ENCODE measurements at places on chromosomes 5 and 9.

DNA sequence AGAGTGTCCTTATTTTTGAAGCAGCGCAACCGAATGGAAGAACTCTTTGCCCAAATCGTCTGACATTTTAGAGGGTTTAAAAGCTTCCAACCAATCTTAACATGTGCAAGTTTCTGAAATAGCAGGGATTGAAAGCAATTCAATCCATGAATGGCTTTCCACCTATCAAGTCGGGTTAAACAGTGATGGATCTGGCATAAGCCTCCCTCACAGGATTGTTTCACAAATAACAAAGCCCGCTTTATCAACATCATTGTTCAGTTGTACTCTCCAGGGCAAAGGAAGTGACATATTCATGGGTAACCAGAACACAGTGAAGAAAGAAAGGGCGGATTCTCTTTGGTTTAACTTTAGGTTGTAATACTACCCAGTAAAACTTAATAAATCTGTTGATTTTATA lies 497.3 kb downstream of the MTRR start:
- DNase-seq: peak; percentile 60

- DNase-seq: no peak
Observed at GRCh38 chr5:145628525-145628924, 206.6 kb downstream of the PRELID2 start.

DNA sequence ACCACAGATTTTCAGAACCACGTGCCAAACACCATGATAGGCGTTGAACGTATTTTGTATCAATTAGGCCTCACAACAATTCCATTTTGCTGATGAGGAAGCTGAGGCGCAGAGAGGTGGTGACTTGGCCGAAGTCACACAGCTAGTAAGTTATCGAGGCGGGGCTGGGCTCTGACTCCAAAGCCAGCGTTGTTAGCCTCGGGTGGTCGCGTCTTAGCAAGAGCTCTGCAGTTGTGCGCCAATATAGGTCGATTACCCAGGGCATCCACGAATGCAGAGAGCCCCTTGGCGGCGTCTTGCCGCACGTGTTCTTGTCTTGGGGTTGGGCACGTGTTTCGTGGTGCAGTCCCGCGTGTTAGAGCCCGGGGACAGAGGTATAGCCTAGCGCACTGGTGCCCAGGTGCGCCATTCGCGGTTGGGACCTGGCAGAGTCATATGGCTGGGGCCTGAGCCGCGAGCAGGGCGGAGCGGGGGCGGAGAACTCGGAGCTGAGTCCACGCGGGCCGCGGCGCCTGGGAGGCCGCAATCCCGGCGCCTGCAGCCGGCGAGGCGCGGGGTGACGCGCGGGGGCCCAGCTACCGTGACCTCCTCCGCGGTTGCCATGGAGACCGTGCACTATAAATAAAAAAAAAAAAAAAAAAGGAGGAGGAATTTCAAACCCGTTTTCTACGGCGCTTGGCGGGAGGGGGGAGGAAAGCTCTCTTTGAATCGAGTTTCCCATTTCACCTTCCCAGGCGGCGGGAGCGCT lies 62.3 kb downstream of the CXXC5 start:
- DNase-seq: no peak

DNA sequence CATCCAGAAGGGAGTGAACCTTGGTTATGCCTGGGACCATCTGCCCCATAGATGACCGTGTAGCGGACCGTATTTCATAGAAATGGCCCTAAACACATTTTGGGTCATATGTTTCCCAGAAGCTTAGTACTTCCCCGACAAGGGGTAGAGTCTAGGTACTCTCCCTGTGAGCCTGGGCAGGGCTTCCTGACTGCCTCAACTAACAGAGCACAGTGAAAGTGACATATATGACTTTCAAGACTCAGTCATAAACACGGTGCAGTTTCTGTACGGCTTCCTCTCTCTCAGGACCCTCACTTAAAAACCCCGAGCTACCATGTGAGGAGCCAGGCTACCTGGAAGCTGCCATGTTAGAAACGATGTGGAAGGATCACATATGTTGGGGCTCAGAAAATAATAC lies 20.9 kb downstream of the C9orf57 start:
- no peak for DNase-seq

DNA sequence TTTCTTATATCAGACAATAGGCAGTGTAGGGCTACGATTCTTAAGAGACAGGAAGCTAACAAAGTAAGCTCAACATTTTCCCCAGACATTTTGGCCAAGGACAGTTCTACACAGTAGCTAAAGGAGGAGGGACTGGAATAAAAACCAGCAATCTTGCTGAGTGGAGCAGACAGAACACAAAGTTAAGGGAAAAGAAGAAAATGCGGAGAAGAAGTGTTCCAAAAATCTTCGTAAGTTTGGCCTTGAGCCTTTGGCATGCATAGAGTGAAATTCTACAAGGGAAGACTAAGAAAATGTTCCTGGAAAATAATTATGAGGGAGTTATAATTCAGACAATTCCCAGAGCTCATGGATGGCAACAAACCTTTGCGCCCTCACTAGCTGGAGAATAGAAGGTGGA lies 748.0 kb upstream of the CTNND2 start:
- no peak for DNase-seq

GRCh38 chr5:61933787-61934626 lies 372.0 kb upstream of the KIF2A start:
- peak; percentile 68 for DNase-seq

- DNase-seq: no peak
Observed at GRCh38 chr9:73565026-73565425, 413.4 kb downstream of the ANXA1 start.

GRCh38 chr5:102747386-102748166 lies 7.5 kb upstream of the PAM start:
- no peak for DNase-seq

GRCh38 chr5:71907001-71907588 lies 188.0 kb downstream of the CARTPT start:
- no peak for DNase-seq

DNA sequence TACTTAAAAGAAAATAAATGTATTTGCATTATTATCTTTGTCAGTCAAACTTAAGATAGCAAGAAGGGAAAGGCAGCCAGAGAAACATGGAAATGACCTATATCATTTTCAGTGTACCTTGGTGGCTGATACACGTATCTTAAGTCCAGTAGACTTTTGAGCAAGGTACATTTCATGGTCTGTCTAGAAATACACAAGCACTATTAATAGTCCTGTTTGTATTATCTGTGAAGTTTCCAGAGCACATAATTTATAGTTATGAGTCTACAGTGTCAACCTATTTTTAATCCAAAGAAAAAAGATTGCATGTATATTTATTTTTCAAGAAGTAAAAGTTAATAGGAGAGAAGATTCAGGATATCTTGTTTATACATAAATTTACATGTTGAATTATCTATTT lies 95.7 kb downstream of the IZUMO3 start:
- no peak for DNase-seq

DNA sequence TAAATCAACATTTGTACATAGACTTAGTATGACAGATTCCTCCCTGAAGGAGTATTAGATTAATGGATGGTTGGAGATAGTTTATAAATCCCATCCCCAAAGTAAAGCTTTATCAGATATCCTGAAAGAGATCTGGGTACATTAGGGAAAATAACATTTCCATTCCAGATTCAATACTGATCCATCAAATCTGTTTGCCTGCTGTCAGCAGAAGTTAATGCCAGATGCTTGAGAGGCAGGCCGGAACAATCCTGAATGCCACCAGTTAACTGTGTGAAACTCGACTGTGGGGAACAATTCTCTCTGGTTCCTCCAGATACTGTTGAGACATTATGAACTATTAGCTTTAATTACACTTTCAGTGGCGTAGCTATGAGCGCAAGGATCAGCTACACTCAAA lies 1166.8 kb downstream of the MAT2B start:
- DNase-seq: no peak

- DNase-seq: no peak
Observed at GRCh38 chr5:128775558-128775957, 189.7 kb upstream of the SLC27A6 start.

DNA sequence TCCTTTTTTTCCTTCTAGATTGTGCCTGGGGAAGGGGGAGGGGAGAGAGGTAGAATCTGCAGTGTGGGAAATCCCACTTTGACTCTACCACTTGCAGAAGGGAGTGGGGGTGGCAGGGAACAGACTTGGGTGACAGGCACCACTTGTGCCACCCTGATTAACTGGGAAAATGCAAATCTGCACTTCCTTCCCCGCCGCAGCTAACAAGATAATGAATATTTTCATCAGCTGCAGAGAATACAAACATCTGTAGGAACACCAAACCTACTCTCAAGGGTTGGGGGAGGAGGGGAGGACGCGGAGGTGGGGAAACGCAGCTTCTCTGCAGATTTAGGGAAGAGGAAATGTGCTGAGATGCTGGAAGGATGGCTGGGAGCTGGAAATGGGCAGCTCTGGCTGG lies 73.5 kb downstream of the TRIM32 start:
- no peak for DNase-seq

DNA sequence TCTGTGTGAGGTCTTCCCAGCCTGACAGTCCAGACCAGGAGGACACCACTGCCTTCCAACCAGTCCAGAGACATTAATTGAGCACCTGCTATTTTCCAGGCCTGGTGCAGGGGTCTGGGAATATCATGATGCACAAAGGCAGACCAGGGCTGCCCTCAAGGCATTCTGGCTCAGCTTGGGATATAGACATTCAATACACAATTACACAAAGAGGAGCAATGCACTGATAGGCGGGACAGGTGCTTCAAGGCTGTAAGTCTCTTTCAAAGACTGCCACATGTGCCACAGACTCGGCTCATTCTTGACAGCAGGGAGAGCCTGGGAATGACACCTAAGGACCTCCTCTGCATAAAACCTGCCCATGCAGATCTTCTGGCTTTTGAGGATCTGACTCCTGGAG lies 158.6 kb downstream of the C5orf15 start:
- no peak for DNase-seq

DNA sequence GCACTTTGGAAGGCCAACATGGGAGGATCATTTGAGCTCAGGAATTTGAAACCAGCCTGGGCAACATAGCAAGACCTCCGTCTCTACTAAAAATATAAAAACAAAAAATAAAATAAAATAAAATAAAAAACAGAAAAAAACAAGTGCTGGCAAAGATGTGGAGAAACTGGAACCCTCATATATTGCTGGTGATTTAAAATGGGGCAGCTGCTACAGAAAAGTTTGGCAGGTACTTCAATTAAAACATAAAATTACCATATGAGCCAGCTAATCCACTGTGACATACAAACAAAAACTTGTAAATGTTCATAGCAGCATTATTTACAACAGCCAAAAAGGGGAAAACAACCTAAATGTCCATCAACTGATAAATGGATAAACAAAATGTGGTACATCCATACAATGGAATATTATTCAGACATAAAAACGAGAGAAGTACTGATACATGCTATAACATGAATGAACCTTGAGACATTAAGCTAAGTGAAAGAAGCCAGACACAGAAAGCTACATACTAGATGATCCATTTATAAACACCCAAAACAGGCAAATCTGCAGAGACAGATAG lies 42.7 kb downstream of the PFDN1 start:
- DNase-seq: no peak

GRCh38 chr5:100796851-100797250 lies 106.2 kb downstream of the ST8SIA4 start:
- no peak for DNase-seq

DNA sequence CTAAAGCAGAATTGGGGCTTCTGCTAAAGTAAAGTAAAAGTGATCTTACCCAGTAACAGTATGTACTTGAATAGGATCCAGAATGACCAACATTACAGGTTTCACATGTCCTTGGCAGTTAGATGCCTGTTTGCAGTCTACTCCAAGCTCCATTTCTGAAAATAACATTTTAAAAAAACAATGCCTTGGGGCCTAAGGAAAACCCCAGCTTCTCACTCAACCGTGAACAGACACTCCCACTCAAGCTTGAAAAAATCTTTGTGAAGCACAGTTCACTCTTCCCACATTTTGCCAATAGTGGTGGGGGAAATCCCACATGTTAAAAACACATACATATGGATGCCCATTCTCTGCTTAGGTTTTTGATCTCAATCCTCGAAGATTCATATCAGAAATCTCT lies 304.1 kb downstream of the ARRDC3 start:
- DNase-seq: peak; percentile 81

DNA sequence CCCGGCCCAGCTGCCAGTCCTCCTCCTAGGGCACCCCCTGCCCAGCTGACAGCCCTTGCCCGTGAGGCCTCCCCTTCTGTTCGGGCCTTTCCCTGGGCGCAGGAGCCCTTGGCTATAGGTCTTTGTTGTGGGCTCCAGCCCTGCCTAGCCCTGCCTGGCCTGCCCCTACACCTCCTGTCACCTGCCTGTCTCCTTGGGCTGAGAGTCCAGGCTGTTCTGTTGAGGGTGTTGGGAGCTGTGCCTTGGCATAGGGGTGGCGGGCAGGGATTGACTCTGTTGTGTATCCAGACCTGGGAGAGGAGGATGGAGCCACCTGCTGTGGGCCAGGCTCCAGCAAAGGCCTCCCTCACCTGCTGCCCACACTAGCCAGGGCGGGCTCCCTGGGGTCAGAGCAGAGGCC lies 11.6 kb downstream of the FCN2 start:
- no peak for DNase-seq

GRCh38 chr5:163626904-163627434 lies 121.5 kb downstream of the MAT2B start:
- no peak for DNase-seq

DNA sequence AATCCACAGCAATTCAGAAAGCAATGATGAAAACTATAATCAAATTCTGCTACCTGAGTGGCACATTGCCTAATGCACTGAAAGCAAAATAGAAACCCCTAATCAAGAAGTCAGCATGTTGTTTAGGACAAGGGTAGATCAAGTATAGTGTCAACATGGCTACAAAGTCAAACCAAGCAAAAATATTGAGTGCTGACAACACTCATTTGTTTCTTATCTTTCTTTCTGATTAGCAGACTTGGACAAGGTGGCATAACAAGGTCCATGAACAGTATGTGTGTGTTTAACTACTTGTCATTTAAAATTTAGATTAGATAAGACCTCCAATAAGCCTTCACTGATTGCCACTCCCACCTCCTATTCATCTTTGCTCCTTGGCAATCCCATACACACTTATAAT lies 332.4 kb downstream of the KIAA0825 start:
- no peak for DNase-seq

- no peak for DNase-seq
Observed at GRCh38 chr5:72407541-72407940, 87.4 kb downstream of the PTCD2 start.

- DNase-seq: no peak
Observed at GRCh38 chr9:108710424-108710823, 145.4 kb downstream of the ACTL7B start.

- peak; percentile 20 for DNase-seq
Observed at GRCh38 chr9:20658677-20659473, 25.2 kb upstream of the FOCAD start.

- no peak for DNase-seq
Observed at GRCh38 chr9:87158765-87159164, 211.5 kb upstream of the GAS1 start.

DNA sequence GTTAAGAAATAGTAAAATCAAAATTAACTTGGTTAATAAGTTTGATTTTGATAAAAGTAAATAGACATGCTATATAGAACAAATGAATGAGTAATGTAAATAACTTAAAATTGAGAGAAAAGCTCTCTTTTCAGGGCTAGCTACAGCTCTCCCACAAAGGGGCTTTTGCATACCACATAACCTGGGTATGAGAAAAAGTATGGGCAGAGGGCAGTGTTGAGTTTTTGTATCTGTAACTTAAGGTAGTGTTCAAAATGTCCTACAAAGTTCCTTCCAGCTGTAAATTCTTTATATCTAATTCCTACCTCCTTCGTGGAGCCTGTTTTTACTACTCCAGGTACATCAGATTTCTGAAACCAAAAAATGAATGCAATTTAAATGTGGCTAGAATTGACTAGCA lies 18.9 kb upstream of the TTC33 start:
- no peak for DNase-seq

- peak; percentile 91 for DNase-seq
Observed at GRCh38 chr9:15349892-15350761, 43.1 kb upstream of the TTC39B start.

All from PC-3 (cell line).